Stimulated activated effector memory CD8-positive, alpha-beta T cell treated with anti-CD3 and anti-CD28 coated beads, Interleukin-12 subunit alpha, Interleukin-12 subunit beta, amount 100 ng/mL, for 72 hours (primary cell): ENCODE measurements at places on chromosomes 4 and X.
A peak's percentile ranks its signal among the peaks of the same experiment; 100 is the strongest.

- DNase-seq, result no peak
Measured at GRCh38 chr4:6916587-6917460, 7.2 kb downstream of the TBC1D14 start.

DNA sequence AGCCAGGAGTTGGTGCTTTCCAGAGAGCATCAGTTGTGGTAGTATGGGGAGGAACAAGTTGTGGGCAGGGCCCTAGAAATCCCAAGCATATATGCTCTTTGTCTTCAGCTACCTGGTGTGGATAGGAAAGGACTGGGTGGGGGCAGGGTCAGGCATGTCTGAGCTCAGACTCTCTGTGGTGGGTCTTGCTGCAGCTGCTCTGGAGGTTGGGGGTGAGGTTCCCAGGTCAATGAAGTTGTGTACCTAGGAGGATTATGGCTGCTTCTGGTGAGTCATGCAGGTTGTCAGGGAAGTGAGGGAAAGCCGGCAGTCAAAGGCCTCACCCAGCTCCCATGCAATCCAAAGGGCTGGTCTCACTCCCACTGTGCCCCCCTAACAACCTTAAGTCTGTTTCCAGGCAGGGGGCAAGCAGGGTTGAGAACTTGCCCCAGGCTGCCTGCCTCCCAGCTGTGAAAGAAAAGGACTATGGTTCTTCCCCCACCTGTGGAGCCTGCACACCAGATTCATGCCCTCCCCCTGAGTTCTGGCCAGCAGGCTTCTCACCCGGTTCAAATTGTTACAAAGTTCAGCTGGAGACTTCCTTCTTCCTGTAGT, 30.4 kb upstream of the QRFPR start:
- no peak for DNase-seq

- DNase-seq, result no peak
Measured at GRCh38 chr4:57231781-57232180, 121.6 kb upstream of the IGFBP7 start.

GRCh38 chrX:148938348-148938747, 437.9 kb downstream of the AFF2 start:
- no peak for DNase-seq

DNA sequence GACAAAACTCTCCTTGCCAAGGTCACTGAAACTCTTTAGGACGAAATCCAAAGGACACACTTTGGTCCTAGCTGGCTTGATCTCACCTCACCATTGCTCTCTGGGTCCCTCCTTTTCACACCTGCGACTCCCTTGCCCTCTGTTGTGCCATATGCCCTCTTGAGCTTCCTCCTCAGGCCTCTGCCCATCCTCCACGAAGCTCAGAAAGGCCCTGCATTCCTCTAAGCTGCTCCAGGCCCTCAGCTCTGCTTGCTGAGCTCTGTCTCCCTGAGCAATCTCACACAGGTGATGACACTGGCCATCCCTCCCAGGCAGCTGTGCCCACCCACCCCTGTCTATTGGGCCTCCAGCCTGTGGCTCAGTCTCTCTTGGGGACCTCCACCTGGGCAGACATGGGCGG, 10.1 kb upstream of the AFAP1 start:
- DNase-seq, result no peak

DNA sequence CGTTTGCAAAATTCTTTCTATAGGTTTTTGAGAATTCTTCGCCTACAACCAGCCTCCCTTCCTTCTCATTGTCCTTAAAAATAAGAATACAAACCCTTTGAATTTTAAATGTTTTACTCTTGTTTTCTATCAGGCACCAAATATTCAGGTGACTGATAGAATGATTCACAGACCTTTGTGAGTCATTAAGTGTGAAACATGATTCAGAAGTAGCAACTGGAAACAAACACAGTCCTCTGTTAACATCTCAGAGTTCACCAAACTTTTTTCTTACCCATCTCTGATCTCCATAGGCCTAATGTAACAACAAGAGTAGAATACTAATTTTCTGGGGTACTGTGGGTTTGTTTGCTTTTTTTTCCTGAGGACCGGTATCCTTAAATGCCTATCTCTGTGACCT, 63.4 kb upstream of the MAB21L2 start:
- DNase-seq, result no peak

- no peak for DNase-seq
Measured at GRCh38 chr4:124409044-124409443, 303.5 kb downstream of the ANKRD50 start.

GRCh38 chr4:88737307-88737941, 39.8 kb upstream of the NAP1L5 start:
- DNase-seq, result no peak

GRCh38 chrX:28058901-28059300, 77.7 kb upstream of the DCAF8L1 start:
- DNase-seq, result no peak

DNA sequence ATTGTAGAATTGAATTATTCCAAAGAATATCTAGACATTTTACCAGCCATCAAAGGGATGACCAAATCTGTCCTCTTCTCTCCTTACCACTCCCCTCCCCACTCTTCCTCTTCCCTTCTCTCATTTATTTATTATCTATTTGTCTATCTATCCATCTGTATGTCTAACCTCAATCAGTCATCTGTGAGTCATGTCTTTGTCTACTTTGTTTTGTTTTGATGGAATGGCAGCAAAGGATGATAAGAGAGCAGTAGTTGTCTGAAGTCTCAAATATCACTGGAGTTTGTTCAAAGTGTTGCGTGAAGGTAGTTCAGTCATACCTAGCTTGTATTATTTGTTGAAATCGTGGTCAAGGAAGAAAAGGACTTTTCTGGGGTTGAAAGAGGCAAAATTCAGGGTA, 34.7 kb upstream of the PGRMC2 start:
- no peak for DNase-seq

DNA sequence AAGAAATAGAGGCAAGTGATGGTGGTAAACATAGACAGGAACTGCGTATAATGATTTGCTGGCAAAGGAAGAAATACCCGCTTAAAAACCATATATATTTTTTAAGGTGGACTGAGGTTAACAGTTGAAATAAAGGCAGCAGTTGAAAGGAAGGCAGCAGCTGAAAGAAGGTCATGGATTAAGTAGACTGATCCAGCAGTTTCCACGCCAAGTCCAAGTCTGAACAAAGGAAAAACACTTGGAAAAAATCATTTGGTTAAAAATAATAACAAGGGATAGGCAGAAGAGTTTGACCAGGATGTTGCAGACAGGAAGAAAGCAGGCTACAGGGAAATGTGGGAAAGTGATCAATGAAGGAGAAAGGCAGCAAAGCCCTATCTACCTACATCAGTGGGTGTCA, 93.6 kb downstream of the AMELX start:
- DNase-seq, result no peak

GRCh38 chr4:141900856-141901255, 264.5 kb downstream of the IL15 start:
- no peak for DNase-seq

GRCh38 chr4:91734682-91735081, 569.1 kb upstream of the GRID2 start:
- no peak for DNase-seq

DNA sequence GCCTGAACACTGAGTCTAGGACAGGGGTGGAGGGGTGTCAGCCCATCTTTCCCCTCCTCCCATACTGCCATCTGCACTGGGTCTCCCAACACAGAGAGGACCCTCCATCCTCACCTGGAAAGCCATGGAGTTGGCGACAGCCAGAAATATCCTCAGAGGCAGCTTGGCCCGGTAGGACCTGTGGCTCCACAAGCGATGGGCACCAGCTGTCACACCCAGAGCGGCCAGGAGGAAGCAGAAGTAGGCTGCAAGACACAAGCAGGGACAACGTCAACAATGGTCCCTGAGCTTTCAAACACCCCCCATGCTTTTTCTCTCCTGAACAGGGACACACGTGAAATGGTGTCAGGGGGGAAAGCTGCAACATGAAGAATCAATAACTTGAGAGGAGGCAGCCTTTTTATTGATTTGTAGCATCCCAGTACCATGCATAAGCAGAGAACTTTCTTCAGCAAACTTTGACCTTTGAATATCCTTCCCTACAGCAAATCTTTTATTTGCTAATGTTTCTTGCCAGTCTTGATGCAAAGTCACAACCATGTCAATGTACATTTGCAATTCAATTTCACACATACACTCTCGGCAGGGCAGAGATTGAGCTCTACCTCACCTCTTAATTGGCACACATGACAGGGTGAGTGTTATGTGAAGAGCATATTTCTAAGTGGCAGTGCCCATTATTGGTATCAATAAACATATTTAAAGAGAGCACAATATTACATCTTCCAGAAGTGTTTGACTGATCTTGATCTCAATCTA, 93.2 kb downstream of the SCD5 start:
- DNase-seq, result no peak

GRCh38 chrX:129534816-129535578, 5.1 kb upstream of the OCRL start:
- no peak for DNase-seq

GRCh38 chr4:24956763-24957162, 43.9 kb upstream of the CCDC149 start:
- DNase-seq, result no peak

GRCh38 chr4:53653484-53654053, 62.3 kb upstream of the LNX1 start:
- no peak for DNase-seq

DNA sequence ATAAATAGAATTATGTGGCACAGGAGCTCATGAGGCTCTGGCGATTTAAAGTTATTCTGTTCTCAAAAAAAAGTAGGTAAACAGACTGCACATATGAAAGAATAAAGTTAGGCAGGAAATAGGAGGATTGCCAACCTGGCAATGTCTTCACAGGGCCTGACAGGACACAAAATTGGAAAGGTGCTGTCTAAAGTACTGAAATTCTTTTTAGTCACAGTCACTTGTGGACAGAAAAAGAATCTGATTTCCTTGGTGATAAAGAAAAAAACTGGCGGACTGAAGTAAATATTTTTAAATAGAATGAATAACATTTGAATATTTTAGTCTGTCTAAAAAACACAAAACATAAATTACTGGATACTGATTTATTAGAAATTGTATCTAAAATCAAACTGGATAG, 124.4 kb downstream of the VEGFC start:
- DNase-seq, result no peak

DNA sequence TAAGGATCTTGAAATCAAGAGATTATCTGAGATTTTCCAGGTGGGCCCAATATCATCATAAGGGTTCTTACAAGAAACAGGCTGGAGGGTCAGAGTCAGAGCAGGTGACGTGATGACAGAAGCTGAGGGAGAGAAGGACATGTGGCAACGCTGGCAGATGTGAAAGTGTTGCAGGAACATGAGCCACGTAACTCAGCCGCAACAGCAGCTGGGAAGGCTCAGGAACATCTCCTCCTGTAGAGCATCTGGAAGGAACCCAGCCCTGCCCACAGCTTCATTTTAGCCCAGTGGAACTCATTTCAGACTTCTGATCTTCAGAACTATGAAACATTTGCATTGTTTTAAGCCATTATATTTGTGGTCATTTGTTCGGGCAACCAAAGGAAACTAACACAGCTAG, 156.3 kb upstream of the VEGFC start:
- no peak for DNase-seq

DNA sequence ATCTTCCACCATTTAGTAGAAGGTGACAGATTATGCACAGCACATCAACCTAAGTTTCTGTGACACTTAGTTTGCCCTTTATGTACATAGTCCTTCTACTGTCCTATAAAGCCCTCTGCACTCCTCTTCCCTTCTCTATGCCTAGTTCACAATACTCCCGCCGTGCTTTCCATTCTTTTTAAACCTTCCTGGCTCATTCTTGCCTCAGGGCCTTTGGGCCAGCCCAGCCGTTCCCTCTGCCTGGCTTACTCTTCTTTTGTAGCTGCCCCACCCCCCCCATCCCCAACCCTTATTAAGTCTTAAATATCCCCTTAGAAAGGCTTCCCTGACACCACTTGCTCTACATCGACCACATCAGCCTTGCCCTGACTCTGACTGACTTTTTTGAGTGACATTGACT, 33.0 kb downstream of the SGMS2 start:
- DNase-seq, result no peak

DNA sequence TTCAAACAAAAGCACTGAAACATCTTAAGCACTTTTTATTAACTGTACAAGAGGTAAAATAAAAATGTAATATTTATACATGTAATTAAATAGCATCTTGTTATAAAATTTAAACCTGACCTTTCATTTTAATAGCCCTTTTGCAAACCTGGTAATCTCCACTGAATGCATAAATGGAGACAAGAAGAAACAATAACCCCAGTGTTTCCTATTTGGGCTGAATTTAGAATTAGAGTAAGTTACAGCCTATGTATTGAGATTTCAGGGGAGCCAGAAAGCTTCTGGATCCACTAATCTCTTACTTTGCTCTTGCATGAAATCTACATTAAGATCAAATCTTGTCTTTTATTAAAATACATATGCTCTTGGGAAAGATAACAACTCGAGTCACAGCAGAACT, 261.8 kb downstream of the ADGRL3 start:
- DNase-seq, result no peak

DNA sequence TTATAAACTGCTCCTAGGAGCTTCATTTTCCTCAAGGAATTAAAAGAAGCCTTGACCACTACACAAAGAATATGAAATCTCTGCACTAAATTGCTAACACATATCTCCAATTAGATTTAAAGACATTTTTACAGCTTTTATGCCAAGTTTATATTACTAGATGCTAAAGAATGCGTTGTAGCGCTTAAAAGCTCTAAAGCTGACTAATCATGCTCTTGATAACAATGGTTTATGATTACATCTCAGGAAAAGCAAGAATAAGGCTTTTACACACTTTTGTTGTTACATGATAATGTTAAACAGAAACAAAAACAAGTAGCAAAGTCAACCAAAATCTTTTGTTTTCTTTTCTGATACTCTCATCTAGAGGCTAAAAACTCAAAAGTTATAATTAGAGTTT, 44.7 kb downstream of the SLC10A7 start:
- no peak for DNase-seq

GRCh38 chr4:155667568-155668511, 1.2 kb downstream of the GUCY1A1 start:
- no peak for DNase-seq

DNA sequence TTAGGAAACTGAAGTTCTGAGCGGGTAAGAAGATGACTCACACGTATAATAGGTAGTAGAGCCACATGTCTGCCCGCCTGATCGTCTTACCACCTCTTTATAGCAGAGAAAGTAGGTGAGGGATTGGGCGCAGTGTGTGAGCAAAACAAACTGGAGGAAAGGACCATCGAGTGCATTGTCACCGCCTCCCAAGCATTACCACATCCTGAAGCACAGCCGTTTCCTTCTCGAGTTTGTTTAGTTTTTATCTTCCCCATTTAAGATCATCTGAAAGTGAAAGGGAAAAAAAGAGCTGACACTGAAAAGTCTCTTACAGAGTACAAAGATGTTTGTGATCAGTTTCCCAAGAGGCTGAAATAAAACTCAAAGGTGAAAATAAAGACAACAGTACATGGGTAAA, 14.8 kb downstream of the PDK3 start:
- peak; percentile 71 for DNase-seq

GRCh38 chrX:109952050-109952449, 50.9 kb upstream of the TMEM164 start:
- DNase-seq, result no peak

DNA sequence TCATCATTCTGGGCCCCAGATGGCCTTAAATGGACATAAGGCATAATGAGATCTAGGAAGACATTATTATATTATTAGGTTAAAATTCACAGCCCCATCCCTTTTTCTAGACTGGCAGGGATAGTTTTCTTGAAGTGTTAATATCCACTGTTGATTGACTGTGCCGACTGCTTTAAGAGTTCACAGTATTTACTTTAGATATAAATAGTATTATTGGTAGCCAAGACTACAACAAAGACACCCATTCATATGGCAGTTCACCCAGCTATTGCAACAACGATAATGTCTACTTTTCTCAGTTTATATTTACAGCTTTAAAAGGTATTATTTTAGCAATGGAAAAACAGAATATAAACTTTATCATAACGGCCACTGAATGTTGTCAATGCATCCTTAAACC, 922.2 kb upstream of the POU3F4 start:
- no peak for DNase-seq
